ENCODE measurements at places on chromosomes 1 and 21.

- no peak for DNase-seq
Observed at GRCh38 chr1:234925440-234926263, 203.0 kb downstream of the TOMM20 start.

DNA sequence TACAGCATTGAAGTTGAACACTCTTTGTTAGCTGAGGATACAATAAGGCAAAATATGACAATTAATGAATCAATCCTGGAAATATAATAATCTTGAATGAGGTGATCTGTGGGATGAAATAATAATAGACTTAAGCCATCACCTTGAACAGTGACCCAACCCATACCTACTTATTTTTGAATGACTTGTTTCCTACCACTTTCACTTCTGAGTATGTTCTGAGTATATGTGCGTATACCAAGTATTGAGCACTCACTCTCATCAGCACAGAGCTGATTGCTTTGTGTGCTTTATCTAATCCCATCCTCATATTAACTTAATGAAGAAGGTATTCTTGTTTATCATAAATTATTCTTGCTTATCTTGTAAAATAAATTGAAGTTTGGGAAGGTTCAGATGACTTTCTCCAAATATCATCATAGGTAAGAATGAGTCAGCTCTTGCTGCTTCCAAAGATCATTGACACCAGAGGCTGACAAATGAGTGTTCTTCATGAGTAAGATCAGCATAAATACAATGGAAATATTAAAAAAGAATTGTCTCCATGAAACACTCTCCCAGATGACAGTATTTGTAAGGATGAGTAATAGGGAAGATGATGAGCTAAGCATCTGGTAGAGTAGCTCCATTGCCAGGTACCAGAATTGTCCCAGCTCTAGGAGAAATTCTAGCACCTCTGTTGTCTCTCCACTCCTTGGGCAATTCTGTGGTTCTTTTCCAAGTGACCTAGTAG is 198.1 kb upstream of the KIAA0040 start:
- DNase-seq = no peak

DNA sequence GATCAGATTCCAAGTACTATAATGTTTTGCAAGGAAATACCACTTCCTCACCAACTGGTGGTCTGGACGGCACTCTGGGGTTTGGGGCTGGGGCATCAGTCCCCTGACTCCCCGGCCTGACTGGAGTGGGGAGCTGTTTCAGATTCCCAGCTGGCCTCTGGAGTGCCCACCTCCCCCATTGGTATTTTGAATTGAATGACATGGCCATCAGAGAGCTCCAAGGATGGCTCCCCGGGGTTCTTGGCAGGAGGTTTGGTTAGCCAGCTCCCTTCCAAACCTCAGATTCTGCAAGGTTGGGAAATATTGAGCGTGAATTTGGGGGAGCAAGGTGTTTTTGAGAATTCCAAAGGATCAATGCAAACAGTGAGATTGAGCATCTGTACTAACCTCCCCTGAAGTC is 2.2 kb upstream of the INAVA start:
- DNase-seq = no peak

DNA sequence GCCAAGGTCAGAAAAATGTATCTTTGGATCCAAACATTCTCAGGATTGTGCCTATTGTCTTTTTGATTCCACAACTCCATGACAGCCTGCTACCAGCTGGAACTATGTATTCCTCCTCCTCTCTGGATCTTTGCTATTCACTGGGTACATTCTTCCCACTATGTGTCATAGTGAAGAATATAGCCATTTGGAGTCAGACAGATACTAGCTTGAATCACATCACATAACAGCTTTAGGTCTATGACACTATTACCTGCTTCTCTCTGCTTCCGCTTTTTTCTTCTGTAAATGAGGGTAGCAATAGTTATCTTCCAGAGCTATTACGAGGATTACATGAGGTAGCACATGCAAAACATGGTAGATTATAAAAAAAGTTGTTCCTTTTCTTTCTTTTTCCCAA is 5.4 kb upstream of the EXO1 start:
- DNase-seq = no peak
